ENCODE measurements at places on chromosomes 3 and 15.

GRCh38 chr15:60101416-60101815, 97.3 kb downstream of the FOXB1 start:
- DNase-seq = no peak

- no peak for DNase-seq
These were observed 8.5 kb downstream of the MRAS start for GRCh38 chr3:138356730-138357405.

DNA sequence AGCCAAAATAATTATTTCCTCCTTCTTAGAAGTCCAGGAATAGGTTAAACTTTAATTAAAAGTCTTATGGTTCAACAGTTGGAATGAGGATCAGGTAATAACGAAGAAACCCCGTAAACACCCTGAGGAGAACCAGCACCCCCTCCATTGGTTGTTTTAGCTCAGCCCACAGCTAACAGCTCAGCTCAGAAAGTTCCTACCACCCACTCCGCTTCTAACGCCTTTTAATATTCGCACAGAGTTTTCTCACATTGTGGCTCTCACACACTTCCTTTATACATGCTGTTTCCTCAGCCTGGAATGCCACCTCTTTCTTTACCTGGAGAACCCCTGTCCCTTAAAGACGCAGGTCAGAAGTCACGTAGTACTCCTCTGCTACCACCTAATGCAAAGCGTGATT, 17.0 kb downstream of the CX3CR1 start:
- DNase-seq = no peak

GRCh38 chr3:89932882-89933281, 825.5 kb downstream of the EPHA3 start:
- DNase-seq = no peak

- DNase-seq = no peak
These were observed 14.6 kb upstream of the ELP6 start for GRCh38 chr3:47527952-47528725.

GRCh38 chr15:68063606-68064005, 9.5 kb downstream of the PIAS1 start:
- DNase-seq = no peak

- DNase-seq = no peak
These were observed 256.3 kb downstream of the TIGIT start for GRCh38 chr3:114550165-114550564.

DNA sequence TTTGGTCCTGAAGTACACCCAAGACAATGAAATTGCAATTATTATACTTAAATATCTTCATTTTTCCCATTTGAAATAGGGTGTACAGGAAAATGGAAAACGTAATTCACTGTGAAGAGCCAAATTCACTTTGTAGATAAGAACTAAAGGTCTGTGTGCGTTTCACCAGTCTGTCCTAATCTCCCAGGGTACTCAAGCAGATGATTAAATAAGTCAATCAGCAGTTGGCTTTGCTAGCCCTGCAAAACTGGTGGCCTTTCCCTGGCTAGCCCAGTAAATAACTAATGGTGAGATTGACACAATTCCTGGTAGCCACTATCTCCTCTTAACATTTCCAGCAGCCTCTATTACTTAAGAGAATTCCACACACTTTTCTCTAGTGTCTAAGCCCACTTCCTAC, 389.3 kb downstream of the TBL1XR1 start:
- no peak for DNase-seq

DNA sequence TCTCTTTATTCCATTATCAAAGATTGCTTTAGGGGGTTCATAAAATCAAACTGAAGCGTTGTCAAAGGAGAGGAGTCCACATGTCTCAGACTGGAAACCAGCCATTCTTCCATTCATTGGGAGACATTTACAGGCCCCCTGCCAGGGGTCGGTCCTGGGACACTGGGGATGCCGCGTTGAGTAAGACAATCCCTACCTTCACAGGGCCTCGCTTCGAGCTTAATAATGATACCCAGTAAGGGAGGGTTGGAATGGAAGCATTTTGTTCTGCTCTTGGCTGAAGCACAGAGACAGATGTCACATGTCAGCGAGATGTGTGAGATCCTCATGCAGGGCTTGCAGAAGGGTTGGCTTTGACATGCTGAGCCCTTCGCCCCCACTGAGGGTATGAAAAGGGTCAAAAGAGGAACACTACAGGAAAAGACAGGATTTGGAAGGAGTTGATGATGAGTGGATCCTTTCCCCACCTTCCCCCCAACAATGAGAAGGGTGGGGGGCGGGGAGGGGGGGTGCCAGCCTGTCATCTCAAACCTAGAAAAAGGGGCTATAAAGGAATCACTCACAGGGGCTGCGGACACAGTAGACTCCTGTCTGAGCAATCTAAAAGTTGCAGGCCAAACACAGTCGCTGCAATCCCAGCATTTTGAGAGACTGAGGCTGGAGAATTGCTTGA, 25.6 kb upstream of the ARL8B start:
- no peak for DNase-seq

- no peak for DNase-seq
These were observed 89.2 kb downstream of the TAMM41 start for GRCh38 chr3:11757441-11757875.

- no peak for DNase-seq
These were observed 50.2 kb upstream of the PRR20G start for GRCh38 chr3:127337911-127338531.

DNA sequence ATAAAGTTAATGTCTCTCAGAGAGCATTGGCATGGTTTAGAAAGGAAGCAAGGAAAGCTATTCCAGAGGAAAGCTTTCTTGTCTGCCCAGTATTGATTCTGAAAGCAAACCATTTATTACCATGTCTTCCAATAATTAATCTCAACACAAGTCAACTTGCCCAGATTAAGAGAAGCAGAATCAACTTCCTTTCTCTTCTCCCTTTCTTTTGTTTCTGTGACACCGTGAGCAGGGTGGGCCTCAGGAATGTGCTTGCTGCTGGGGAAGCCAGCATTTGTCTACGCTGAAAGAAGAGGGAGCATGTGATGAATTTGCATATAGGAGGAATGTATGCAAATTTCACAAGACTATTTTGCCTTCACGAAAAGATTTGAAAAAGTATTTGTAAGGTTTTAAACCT, 368.6 kb upstream of the ROPN1 start:
- no peak for DNase-seq

DNA sequence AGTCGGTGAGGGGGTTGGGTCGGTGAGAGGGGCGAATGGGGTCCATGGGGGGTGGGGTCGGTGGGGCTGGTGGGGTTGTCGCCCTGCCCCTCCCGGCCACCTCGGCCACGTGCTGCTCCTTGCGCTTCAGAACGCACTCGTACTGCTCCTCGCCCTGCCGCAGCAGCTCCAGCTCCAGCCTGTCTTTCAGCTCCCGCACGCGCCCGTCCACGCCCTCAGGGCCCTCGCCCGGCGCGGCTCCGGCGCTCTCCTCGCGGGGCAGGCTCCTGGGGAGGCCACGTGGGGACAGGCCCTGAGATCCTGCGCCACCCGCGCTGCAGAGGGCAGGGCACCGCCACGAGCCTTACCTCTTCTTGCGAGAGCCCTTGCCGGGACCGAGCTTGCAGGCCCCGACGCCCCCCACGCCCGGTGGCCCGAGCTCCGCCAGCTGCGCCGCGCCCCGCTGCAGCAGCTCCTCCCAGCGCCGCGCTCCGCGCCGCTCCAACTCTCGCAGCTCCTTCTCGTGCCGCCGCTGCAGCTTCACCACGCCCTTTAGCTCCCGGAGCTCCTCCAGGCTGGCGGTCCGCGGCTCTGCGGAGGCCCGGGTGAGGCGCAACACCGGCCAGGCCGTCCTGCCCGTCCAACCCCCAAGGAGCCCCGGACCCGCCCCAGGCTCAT, 8.2 kb upstream of the ANKRD63 start:
- DNase-seq = no peak

GRCh38 chr15:36029606-36030210, 483.7 kb upstream of the DPH6 start:
- no peak for DNase-seq

DNA sequence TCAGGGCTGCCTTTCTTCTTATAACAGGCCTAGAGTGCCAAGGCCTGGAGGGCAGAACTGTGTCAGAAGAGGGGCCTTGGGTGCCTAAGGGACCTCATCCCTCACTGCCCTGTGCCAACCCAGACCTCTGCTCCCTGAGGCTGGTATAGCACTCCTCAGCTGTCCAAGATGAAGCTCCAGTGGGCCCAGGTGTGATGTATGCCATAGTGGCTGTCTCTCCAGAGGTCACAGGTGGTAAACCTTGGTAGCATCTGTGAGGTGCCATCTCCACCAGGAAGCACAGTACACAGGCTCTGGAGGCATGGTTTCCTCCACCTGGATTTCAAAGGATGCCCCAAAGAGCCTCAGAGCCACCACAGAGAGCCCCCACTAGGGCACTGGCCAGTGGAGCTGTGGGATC, 12.3 kb upstream of the KLHL40 start:
- DNase-seq = no peak

- no peak for DNase-seq
These were observed 61.5 kb downstream of the PRICKLE2 start for GRCh38 chr3:64163755-64164148.

DNA sequence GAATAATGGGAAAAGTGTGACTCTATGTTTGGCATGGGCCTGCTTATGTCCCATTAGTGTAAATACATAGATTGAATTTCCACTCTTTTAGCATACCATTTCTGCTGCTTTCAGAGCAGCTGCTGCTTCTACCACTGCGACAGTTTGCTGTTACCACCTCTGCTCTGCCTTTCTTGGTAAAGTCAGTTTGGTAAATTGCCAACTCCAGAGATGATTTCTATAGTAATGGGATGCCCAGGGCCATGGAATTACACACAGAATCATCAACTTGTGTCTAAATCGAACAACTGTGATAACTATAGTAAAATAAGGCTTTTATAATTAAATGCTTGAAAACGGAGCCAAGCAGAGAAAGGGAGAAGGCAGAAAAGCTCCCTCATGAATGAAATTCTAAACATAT, 168.4 kb upstream of the VEPH1 start:
- DNase-seq = no peak

- DNase-seq = no peak
These were observed 227.4 kb upstream of the AZI2 start for GRCh38 chr3:28575746-28576613.

DNA sequence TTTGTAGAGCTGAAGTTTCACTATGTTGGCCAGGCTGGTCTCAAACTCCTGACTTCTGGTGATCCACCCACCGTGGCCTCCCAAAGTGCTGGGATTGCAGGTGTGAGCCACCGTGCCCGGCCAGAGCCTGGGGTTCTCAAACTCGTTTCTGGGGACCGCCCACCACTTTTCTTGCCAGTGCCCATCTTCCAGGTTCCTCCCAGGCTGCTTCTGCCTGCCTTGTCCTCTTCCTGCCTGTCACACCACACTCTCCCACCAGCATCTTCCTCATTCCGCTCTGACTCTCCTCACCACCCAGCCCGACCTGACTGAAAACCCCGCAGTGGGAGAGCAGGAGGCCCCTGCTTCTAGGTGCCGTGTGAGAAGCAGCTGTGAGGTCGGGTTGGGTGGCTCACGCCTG, 3.1 kb upstream of the DYNLT2B start:
- no peak for DNase-seq

DNA sequence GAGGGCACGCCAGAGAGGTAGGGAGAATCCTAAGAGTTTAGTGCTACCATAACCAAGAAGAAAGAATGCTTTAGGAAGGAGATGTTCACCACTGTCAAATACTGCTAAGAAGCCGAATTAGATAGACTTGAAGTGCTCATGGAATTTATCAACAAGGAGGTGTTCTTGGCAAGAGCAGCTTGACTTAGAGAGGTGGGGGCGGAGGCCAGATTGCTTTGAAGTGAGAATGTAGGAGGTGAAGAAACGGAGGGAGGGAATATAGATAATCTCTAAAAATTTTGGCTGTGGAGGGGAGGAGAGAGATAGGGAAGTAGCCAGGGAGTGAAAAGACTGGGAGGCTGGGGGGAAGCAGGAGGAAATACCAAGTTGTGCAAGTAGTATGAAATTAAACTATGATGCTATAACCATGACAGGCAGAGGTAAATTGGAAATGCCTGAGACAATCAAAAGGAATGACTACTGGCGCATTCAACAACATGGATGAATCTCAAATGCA, 35.5 kb downstream of the GADL1 start:
- DNase-seq = no peak

DNA sequence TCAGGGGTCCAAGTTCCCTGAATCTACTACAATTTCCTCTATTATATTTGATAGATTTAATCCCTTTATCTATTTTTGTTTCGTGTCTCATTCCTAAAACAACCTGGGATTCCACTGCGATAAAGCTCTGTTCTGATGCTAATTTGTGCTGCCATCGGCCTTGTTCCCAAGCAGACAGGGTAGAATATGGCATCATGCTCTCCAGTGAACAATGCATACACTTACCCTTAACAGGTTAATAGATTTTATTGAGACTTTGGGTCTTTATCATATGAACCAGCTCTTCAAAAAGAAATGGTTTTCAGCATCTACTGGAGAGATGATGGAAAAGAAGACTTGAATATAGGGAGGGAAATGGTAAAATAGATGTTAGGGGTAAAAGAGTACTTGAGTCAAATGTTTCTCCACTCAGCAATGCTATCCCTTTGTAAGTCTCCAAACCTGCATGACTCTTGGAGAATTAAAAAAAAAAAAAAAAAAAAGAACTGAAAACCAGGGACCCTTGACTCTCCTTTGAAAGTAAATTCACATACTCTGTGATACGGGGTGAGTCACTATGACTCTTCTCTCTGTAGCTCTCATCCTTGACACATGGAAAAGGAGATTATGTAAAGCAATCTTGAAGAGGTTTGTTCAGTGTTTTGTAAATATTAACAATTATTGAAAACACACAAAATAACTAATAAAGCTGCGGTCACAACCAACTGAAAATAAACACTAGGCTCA, 268.8 kb downstream of the ZBTB20 start:
- DNase-seq = no peak

GRCh38 chr3:177196008-177196455, 1.2 kb downstream of the TBL1XR1 start:
- DNase-seq = no peak

DNA sequence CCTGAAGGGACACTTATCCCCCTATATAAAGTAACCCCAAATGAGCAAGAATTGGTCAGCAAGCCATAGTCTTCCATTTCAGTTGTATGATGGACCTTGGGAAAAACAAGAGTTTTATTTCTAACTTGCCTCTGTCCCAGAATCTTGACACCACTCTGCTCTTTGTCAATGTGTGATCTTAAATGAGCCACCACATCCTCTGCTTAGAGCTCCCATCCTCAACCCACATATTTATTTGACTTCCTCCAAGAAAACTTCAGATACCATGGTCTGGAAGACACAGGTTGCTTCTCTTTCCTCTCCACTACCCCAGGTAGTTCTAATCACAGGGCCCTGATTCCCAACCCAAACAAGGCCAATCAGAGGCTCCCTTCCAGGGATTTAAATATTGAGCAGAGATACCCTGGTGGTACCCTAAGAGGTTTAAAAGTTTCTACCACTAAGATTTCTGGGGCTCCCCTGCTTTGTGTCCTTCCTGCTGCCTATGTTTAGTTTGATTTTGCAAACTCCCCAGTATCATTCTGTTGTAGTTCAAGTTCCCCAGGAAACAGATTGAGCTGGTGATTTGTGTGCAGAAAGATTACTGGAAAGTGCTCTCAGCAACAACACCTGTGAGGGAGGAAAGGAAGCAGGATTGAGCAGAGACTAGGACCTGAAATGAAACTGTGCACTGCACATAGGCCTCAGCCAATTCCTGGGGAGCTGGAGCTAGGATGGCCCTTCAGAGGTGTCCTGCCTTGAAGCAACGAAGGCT, 64.3 kb downstream of the MTHFS start:
- no peak for DNase-seq

All from effector memory CD4-positive, alpha-beta T cell (primary cell).